ENCODE measurements at places on chromosomes 12 and 14. TPM values are rescaled to one million over a fixed set of nuclear protein-coding genes. Genes with fewer than 3 reads are reported as not detected.

Gene LBHD2
- not detected for polyA plus RNA-seq

Gene SMIM41
- not detected for polyA plus RNA-seq

Gene GYS2
- not detected for polyA plus RNA-seq

Gene RTN1
- 0.63 TPM for polyA plus RNA-seq

Gene RHEBL1
- polyA plus RNA-seq, result 0.51 TPM

Gene TMTC1
- polyA plus RNA-seq, result 66.8 TPM

Gene TSHR
- not detected for polyA plus RNA-seq

Gene NTN4
- polyA plus RNA-seq, result 147 TPM

Gene PLCZ1
- polyA plus RNA-seq, result not detected

Gene SLC39A5
- not detected for polyA plus RNA-seq

Gene KLRB1
- polyA plus RNA-seq, result not detected

Gene PLA2G1B
- 0.41 TPM for polyA plus RNA-seq

Gene GRIP1
- polyA plus RNA-seq, result not detected

Gene ZDHHC22
- not detected for polyA plus RNA-seq

Gene CCDC196
- not detected for polyA plus RNA-seq

Gene OR6C2
- not detected for polyA plus RNA-seq

Gene SOX5
- polyA plus RNA-seq, result 6.7 TPM

Gene RERG
- 0.12 TPM for polyA plus RNA-seq

Gene CNTN1
- 0.19 TPM for polyA plus RNA-seq

Gene SIX4
- 21.8 TPM for polyA plus RNA-seq

Gene SP1
- 44.6 TPM for polyA plus RNA-seq

Gene KRR1
- 64.4 TPM for polyA plus RNA-seq

Gene SCNN1A
- 0.26 TPM for polyA plus RNA-seq

Gene NFYB
- 57.9 TPM for polyA plus RNA-seq

Gene PPP4R4
- 0.65 TPM for polyA plus RNA-seq

Gene TAS2R8
- 0.06 TPM for polyA plus RNA-seq
